Kidney glomerular epithelial cell (primary cell): ENCODE measurements at places on chromosomes 7 and 10.

- no peak for DNase-seq
Observed at GRCh38 chr10:75450075-75450445, 18.6 kb downstream of the LRMDA start.

DNA sequence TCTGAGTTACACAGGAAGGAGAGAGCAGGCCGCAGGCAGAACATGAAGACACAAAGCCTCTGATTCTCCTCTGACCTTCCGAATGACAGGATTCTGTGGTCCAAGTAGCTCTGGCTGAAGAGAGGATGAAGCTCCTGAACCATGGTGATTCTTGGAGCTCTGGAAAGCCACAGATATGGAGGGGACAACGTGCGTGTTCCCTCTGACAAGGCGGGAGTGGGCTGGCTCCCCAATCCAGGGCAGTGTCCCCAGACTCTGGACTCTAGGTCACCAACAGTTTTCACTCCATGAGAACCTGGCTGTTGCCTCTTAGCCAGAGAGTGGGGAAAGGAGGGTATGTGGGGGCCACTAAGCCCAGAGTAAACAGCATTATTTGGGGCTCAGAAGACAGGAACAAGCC, 7.4 kb upstream of the TRPV6 start:
- DNase-seq, result no peak

- no peak for DNase-seq
Observed at GRCh38 chr7:39735903-39736302, 112.5 kb downstream of the RALA start.

- DNase-seq, result peak; percentile 61
Observed at GRCh38 chr10:13299437-13300287, at the start of gene PHYH. PHYH (minus strand) TSS chr10:13300064; CDS start chr10:13300042, 22 bp downstream.

DNA sequence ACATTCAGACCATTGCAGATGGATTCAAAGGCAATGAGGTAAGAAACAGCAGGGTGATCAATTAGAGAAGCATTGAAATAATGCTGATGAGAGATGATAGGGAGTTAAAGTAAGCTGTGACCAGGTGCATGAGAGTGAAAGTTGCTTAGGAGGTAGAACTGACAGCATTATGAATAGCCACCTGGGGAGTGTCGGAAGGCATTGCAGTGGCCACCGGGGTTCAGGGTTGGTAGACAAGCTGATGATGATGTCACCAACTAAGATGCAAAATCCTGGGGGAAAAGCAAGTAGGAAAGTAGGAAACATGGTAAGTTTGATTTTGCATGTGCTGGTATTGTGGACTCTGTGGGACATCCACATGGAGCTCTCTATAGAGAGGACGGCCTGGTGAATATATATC, 211.9 kb upstream of the ETV1 start:
- no peak for DNase-seq

- DNase-seq, result peak; percentile 7
Observed at GRCh38 chr10:44334621-44335184, 50.2 kb downstream of the CXCL12 start.

DNA sequence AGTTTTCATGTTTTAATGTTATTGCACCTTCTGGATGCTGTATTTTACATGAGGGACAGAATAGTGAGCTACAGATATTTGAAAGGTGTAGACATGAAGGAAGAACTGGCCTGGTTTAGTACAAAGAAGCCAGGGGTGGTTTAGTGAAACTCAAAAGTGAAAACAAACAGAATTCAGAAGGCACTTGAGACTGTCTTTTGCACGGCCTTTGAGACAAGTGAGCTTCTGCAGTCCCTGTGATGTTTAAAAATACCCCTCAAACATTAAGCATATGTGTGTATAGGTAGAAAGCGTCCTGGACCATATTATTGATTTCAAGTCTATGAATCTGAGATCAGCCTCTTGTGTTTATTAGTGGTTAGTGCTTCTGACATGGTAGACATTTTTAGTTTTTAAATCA, 118.9 kb downstream of the CDK14 start:
- DNase-seq, result no peak

GRCh38 chr10:72308320-72308987, 34.7 kb downstream of the DDIT4 start:
- no peak for DNase-seq

- no peak for DNase-seq
Observed at GRCh38 chr7:30969604-30969970, 5.8 kb downstream of the GHRHR start.

GRCh38 chr10:122213766-122214165, 57.3 kb upstream of the BTBD16 start:
- no peak for DNase-seq

- peak; percentile 62 for DNase-seq
Observed at GRCh38 chr7:84194484-84195271, at the start of gene SEMA3A. SEMA3A (minus strand) TSS chr7:84194789; CDS start chr7:84194586, 203 bp downstream.

- DNase-seq, result no peak
Observed at GRCh38 chr10:102650655-102651454, 6.6 kb downstream of the TRIM8 start.

GRCh38 chr7:2005786-2006185, 227.0 kb downstream of the MAD1L1 start:
- DNase-seq, result no peak

DNA sequence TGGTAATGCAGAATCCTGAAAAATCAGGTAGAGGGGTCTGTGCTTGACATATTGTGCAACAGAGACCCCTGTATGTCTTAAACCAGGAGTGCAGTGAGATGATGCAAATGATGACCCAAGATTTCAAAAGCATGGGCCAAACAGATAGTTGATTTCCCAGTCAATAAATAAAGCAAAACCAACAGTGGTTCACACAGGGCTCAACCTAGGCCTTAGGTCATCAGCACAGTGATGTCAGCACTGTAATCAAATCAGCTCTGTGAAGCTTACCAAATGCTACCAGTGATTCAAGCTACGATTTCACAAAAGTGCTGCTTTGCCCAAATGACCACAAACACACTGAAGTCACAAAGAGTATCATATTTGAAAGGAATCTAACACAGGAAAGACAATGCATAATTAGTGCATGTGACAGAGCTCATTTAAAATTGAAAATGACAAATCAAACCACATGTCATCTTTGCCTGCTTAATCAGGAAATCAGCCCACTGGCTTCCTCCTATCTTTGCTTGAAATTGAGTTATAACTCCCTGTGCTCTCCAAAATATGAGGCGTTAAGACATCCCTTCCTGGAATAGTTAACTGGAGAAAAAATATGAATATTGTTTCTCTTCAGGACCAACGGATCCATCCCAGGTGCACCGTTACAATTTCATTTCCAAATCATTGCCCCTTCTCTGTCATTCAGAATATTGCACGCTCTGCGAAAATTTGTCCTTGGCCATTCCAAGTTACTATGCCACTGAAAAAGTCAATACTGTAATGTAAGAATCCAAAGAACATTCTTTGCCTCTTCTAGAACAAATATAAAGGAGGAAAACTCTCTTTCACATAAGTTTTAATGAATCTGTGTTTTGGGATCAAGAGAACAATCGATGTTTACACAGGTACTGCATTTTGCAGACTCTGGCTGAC, 41.9 kb upstream of the ASL start:
- DNase-seq, result no peak

DNA sequence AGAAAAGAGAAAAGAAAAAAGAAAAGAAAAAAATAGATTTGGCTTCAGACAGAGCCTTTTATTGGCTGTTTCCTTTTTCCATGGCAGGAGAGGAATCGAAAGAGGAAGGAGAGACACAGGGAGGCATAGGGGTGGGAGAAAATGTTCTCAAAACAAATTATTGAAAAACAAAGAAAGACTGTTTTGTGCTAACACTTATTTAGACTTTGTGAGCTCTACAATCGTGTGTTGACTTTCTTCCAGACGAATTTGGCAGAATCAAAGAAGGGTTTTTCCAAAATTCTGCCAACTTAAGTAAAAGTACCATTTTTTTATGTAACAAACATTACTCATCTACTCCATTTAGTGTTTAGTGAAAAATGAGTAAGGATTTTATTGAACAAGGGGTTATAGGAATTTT, 982.2 kb downstream of the REEP3 start:
- no peak for DNase-seq

- no peak for DNase-seq
Observed at GRCh38 chr10:11505639-11506038, 105.8 kb downstream of the USP6NL start.

- peak; percentile 12 for DNase-seq
Observed at GRCh38 chr7:23315366-23315765, 16.2 kb downstream of the MALSU1 start.

DNA sequence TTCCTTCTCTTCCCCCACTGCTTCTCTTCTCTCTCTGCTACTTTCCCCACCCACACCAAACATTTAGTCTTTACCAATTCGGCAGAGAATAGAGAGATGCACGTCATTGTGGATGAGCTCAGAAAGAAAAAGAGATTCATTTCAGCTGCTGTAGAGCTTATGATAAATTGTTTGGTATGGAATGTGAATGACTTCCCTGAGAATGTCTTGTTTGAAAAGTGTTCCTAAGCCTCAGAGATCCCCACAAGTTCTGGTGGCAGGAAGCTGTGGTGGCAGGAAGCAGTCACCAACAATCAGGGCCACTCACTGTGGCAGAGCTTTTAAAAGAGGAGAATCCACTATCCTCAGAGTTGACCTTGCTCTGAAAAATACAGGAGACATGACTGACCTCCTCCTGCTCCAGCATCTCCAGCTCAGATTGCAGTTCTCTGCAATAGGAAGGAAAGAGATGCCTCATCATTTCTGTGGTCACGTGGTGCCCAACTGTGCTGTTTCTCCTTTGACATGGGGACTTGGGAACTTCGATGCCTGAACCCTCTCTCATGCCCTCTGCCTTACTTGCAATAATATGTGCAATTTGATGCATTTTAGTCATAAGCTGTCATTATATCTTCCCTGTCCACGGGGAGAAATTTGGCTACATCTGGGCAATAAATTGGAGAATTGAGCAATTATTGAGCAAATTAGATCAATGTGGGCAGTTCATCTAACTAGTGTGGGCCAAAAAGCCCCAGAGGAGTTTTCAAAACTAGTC, 76.5 kb downstream of the BMPER start:
- DNase-seq, result no peak

DNA sequence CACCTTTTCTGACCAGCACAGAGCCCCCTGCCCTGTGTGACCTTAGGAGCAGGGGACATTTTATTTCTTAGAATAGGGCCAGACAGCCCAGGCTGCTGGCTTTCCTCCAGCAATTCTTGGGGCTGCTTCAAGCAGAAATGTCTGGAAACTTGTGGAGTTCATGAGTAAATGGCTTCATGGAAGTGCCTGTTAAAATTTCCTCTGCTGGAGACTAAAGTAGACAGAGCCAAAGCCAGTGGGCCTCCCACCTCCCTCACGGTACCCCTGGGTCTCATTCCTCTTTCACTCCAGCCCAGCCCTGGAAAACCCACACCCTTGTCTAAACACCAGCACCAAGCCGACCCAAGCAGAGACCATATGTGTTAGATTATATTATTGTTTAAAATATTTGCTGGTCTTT, 505.5 kb upstream of the ZMIZ1 start:
- DNase-seq, result no peak

DNA sequence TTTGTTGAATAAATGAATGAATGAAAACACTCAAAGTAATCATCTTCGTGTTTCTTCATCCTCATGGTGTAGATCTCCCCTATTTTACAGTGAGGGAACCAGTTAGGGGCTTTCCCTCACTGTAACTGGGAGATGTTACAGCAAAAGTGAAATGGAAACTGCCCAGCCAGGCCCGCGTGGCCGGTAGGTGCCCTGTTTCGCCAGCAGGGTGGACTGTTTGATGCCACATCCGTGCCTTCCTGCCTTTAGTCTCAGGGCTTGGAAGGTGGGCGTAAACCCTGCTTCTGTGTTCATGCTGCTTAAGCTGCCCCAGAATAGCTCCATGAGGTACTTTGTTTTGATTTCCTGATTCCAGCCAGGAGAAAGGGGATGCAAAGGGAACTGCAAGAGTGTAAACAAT, 268.8 kb downstream of the PLXNA4 start:
- DNase-seq, result no peak

DNA sequence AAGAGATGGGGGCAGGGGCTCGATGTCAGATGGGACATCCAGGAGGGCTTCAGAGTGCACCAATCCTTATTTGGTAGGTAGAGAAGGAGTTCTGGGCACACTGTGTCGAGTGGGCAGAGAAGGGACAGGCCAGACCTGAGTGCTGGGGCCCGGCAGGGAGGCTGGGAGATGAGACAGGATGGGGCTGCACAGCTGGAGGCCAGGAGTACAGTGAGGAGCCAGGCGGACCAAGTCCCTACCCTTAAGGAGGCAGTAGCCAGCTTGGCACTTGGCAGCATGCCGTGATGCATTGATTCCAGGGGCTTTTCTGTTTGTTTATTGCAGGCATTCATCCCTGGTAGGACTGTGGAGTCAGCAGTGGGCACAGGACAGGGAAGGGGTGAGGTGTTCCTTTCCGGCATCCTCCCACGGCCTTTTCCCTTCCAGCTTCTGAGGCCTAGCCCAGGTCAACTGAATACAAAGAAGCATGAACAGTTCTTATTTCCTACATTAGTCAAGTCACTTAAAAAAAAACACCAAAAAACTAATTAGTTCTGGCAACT, 168.8 kb upstream of the CDCA7L start:
- DNase-seq, result no peak

GRCh38 chr7:153193144-153193595, 433.6 kb downstream of the ACTR3B start:
- DNase-seq, result no peak

DNA sequence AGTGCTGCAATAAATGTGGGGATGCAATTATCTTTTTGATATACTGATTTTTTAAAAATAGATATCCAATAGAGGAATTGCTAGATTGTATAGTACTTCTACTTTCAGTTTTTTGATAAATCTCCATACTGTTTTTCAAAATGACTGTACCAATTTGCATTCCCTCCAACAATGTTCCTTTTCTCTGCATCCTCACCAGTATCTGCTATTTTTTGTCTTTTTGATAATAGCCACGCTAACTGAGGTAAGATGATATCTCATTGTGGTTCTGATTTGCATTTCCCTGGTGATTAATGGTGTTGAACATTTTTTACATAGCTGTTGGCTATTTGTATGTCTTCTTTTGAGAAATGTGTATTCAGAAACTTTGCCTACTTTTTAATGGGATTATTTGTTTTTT, 217.7 kb upstream of the MTPN start:
- no peak for DNase-seq

DNA sequence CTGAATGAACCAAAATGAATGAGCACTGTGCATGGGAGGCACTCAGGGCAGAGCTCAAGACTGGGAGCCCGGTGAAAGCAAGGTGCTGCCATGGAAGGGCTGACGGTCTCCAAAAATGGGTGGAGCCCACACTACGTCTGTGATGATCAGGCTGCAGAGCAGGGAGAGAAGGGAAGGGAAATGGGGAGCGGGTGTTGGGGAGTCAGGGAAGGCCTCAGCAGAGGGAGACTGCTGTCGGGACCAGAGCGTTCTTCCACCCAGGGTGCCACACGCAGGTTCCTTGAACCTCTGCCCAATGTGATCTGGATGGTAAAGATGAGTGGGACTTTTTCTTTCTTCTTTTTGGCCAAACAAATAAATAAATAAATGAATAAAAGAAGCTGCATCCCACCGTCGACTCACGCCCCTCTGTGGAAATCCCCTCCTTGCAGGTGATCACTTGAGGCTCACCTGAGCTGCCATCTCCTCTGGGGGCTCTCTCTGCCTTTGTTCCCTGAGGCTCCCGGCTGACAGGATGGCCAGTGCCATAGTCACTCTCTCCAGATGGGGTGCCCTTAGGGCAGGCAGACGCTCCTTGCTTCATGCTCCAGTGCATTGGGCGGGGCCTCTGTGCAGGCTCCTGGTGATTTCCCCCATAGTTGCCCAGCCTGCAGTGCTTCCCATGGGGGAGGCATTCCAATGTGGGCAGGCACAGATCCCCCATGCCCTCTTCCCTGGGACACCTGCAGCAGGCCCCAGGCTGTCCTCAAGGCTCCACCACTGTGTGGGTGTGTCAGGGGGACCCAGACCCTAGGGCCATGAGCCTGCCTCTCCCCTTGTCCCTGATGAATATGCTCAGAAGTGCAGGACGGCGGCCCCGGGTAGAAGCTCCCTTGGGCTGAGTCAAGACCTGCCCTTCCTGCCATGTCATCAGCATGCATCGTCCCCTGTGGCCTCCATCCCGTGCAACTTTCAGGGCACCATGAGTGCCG, 131.8 kb downstream of the PTPN20 start:
- DNase-seq, result no peak
